NCI-H2171 (cell line): ENCODE measurements at places on chromosomes 13 and 19.

DNA sequence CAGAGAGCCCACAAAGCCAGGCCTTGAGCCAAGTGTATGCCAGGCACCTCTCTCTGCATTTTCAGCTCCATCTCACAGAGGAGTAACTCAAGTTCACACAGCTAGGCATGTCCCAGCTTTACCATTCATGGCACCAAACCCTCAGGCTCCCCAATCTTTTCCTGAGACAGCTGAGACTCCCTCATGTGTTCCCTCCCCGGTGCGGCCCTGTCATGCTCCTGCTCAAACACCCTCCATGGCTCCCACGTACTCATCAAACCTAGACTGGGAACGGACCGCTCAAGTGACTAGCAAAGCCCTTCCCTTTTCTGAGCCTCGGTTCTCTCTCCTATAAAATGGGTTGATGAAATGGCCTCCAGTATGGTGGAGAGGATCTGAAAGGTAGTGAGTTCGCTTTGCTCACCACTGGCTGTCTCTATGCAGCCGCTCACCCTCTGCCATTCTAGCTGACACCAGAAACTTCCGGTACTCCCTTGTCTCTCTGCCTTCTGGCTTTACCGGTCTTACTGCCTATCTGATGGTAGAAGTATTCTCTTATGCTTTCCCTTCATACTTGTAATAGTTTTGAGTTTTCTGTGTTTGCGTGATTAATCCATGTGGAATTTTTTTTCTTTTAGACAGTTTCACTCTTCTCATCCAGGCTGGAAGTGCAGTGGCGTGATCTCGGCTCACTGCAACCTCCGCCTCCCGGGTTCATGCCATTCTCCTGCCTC, 7.8 kb upstream of the SLC44A2 start:
- no peak for DNase-seq

DNA sequence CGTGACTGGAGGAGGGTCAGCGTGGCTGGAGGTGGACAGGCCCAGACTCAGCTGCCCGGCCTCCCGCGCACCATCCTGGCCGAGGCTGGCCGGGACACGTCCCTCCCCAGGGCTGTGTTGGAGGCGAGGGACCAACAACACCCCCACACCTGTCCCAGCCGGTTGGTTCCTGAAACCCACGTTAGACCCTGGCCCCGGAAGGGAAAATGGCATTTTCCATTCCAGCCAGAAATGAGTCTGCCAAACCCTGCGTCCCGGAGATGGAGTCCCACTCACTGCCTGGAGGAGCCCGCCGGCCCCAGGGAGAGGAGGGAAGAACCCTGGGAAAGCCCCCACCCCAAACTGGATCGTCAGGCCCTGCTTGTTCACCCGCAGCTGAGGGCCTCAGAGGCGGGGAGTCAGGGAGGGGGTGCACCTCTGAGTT, 4.8 kb upstream of the WDR18 start:
- no peak for DNase-seq

DNA sequence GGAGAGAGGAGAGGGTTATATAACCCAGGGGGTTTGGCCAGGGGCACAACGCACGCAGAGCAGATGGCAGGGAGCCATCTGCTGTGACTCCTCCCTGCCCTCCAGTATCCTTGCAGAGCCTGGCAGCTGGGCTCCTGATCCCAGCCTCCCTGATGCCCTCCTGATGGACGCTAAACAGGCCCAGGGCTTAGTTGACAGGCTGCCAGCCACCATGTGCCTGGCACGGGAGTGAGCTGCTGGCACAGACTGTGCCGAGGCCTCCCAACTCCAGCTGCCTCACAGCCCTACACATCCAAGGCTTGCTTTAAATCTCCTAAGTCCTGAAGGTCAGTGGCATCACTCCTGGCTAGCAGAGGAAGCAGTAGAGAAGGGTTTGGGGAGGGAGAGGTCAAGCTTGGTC, 16.7 kb downstream of the SYDE1 start:
- peak; percentile 83 for DNase-seq

- DNase-seq: no peak
These were observed 119.3 kb upstream of the GJB6 start for GRCh38 chr13:20351281-20352022.

DNA sequence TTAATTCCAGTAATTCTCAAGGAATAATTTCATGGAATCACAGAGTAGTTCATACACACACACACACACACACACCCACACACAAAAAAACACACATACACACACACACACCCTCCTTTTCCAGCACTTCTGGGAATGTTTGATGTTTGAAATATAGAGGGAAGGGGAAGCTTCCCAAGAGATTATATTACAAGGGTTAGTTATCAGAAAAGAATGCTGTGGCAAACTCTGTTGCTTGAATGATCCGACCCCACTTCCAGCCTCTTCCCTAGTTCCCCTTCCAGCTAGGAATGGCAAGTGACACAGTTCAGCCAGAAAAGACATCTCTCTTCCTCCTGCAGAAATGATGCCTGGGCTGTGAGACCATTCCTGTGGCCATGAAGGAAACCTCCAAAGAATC, 49.9 kb downstream of the KCTD12 start:
- DNase-seq: no peak

GRCh38 chr19:1173845-1174809, at the start of gene SBNO2:
TSS of gene SBNO2 (minus strand) at chr19:1174268. CDS start at chr19:1154276, 19,992 bp downstream.
- peak; percentile 74 for DNase-seq

GRCh38 chr19:10815969-10816644, 19.9 kb downstream of the TMED1 start:
- no peak for DNase-seq

DNA sequence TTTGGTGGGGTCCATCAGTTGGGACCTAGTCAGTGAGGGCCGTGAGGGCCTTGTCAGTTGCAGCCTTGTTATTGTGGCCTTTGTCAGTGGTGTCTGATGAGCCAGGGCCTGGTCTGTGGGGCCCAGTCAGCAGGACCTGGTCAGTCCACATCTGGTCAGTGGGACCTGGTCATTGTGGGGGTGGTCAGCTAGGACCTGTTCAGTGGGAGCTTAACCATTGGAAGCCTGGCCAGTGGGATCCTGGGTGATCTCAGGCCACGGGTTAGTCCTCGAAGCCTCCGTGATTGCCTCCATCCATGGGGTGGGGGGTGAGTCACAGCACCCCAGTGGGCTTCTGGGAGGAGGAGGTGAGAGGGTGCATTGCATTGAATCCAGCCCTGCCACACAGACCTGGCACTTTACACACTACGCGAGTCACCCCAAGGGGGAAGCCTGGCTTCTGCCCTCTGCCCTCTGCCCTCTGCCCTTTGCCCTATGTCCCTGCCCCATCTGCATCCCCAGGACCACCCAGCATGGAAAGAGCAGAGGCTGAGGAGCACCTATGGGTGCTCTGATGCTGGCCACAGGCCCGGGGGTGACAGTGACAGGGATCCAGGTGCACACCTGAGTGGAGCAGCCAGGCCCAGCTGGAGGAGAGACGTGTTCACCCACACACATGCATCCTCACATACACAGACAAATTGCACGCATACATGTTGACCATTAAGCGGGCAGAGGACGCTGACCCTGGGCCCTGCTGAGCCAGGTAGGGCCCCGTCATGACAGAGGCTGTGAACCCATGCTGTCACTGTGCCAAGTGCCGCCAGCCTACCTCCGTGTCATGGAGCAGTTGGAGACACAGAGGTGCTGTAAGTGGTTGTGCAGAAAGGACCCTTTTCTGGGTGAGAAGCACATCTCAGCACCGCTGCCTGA, 59.8 kb upstream of the TPM4 start:
- DNase-seq: no peak

- no peak for DNase-seq
These were observed 34.3 kb upstream of the C1QTNF9 start for GRCh38 chr13:24275041-24275440.

- DNase-seq: no peak
These were observed 3.4 kb downstream of the ZNF430 start for GRCh38 chr19:21023901-21024300.

DNA sequence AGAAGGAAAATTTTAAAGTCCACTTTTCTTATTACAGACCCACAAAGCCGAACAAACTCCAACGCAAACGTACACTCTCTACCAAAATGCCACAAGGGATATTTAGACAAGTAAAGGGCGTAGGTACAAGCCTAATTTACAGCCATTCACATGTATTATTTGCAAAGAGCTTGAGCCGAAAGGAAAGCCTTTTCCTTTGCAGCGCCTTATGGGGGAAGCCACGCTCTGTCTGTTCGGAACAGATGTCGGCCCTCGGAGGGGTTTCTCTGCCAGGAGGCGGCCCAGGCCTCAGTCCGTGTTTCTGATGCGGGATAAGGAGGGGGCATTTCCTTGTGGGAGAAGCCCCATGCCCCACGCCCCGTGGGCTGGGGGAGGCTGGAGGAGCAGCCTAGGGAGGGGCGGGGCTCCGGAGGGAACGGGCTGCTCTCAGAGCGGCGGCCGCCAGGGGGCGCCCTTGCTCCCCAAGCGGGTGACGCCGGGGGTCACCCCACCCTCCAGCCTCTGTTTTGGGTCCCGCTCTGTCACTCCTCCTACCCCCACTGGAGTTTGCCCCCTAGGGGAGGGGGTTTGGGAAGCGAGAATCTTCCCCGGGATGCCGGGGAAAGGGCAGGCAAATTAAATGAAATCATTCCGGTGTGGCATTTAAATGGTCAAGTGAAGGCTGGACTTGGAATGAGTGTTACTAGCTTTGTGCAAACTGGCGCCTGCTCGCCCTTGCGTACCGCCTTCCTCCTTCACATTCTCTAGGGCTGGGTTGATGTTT, 2.9 kb downstream of the HTR2A start:
- no peak for DNase-seq

GRCh38 chr13:39942552-39943273, 287.3 kb downstream of the COG6 start:
- peak; percentile 24 for DNase-seq

- no peak for DNase-seq
These were observed 608 bp downstream of the MYADM start for GRCh38 chr19:53868091-53868891.

GRCh38 chr13:107138486-107138885, 570.5 kb upstream of the ARGLU1 start:
- DNase-seq: no peak

DNA sequence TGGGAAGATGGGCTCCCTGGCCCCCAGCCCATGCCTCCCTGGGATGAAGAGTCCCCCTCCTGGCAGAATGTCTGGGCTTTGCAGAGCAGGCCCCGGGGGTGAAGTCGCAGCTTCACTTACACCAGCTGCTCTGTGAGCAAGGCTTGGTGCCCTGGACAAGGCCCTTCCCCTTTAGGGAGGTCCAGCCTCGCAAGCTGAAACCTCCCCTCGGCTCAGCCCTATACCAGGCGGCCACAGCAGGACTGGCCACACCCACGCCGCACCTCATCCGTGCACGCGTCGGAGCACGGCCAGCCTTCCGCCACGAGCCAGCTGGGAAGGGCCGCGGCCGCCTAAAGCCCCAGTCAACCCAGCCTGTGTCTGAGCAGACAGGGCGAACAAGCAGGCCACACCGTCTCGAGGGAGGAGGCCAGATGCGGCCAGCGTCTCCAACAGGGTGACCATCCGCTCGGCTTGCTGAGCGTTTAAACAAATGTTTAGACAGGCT, 83.2 kb upstream of the MCF2L start:
- DNase-seq: no peak

- DNase-seq: no peak
These were observed 91.8 kb upstream of the POSTN start for GRCh38 chr13:37690361-37690760.

GRCh38 chr13:101139081-101139480, 277.2 kb downstream of the NALCN start:
- DNase-seq: no peak

GRCh38 chr19:13091400-13092157, 11.1 kb downstream of the LYL1 start:
- no peak for DNase-seq

GRCh38 chr19:55487924-55488687, at the start of gene SSC5D:
TSS of gene SSC5D (plus strand) at chr19:55488436. CDS start at chr19:55488590, 154 bp downstream.
- no peak for DNase-seq
